ENCODE measurements at places on chromosomes 12 and 14.

GRCh38 chr14:100049220-100049619, 16.0 kb upstream of the EVL start:
- peak; percentile 86 for DNase-seq

GRCh38 chr12:64616201-64616600, 5.9 kb downstream of the RASSF3 start:
- no peak for DNase-seq

DNA sequence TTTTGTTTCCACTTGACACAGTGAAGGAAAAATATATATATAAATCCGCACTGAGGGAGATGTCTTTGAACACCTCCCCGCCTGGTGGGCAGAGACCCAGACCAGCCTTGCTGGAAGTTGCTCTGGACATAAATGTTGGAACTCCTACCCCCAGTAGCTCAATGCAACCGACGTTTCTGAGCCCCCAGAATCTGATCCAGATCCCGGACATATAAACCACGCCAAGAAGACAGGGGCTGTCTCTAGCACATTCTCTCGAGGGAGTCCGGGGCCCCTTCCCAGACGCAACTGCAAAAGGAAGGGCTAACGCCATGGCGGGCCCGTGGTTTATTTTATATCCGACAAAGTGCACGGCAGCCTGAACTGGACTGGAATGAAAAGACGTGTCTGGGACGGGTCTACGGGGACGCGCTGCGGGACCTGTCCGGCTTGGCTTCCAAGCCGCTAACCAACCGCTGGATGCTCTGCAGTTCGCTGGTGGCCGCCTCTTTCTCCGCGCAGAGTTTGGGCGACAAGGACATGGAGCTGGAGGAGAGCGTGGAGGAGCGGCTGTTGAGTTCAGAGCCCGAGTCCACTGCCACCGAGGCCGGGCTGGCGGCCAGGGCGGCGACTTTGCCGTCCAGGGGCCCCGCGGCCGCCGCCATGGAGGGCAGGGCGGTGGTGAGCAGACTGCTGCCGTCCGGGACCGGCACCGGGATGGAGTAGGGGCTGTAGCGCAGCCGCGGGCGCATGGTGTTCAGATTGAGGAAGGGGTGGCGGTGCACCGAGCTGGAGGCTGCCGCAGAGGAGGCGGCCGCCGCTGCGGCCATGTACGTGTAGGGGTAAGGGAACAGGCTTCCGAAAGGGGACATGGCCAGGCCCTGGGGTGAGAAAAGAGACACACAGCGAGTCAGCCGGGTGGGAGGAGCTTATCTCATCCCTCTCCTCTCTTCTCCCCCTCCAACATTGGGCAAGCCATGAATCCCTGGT, 12.2 kb downstream of the TBX3 start:
- no peak for DNase-seq

DNA sequence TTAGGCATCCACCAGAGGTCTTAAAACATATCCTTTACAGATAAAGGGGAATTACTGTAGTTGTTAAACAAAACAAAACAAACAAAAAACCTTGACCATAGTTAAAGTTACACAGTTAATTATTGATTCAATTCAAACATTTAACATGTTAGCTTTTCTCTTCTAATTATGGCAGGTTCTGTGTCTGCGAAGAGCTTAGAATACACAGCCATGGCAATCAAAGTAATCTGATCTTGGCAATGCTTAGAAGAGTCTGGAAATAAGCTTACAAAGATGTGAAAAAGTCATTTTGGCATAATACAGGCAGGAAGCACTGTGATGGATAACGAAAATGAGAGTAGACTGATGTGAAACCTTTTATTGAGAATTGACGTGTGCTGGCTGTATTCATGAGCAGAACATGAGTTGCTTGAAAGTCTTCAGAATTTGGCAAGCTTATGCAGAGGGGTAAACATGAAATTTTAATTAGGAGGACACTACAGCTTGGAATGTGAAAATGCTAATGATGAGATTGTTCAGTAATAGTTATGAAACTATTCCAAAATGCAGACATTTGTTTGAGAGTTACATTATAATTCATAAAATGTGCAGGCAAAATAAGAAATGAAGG, 629.6 kb downstream of the FSCB start:
- DNase-seq, result no peak

- no peak for DNase-seq
Observed at GRCh38 chr12:57058454-57058853, 8.5 kb upstream of the MYO1A start.

DNA sequence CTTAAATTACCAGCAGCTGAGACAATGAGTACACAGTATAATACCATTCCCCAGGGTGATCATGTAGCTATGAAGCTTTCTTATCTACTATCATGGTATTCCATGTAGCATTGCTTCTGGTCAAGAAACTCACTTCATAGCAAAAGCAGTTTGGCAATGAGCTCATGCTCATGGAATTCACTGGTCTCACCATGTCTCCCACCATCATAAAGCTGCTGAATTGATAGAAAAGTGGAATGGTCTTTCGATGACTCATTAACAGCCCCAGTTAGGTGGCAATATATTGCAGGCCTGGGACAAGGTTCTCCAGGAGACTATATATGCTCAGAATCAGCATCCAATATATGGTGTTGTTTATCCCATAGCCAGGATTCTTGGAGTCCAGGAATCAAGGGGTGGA, 553.7 kb downstream of the FOXG1 start:
- DNase-seq, result no peak

- DNase-seq, result peak; percentile 75
Observed at GRCh38 chr12:29238822-29239291, 89.8 kb downstream of the FAR2 start.

GRCh38 chr12:128947209-128947608, 93.9 kb downstream of the GLT1D1 start:
- no peak for DNase-seq

DNA sequence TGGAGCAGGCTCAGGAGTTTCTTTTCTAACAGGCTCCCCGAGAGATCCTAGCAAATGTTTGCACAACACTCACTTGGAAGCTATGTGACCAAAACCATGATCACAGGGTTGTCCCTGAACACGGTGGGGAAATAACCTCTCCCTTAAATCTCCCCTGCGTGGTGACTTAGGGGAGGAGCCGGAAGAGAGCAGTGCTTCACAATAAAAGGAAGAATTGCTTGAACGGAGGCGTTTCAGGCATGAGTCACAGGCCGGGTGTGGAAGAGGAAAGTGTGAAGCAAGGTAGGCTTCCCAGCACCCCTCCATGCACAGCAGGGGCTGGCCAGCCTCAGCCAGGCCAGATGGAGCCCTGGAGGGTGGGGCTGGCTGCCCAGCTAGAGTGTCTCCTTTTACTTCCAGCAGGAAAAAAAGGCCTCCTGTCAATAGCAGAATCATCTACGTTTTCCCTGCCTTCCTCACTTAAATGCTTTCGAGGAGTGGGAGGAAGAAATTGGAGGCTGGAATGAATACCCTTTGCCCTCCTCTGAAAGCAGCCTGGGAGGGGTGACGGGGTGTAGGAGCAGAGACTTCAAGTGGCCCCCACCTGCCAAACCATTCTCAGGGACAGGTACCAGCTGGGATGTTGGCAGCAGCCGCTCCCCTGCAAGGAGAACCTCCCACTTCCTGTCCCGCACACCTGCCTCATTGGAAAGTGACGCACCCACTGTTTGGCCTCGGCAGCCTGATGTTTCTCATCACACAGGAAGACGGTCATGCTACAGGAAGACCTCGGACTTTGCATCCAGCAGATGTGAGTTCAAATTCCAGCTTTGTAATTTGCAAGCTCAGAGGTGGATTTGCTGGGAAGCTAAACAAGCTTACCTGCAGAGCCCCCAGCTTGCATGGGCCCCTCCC, 30.1 kb upstream of the PPP2R5C start:
- peak; percentile 69 for DNase-seq

GRCh38 chr14:99644723-99645544, at the start of gene HHIPL1:
Gene HHIPL1, plus strand, starts transcription at chr14:99645129. Its CDS starts 79 bp downstream, at chr14:99645208.
- DNase-seq, result peak; percentile 17

GRCh38 chr12:6752167-6752920, 597 bp downstream of the MLF2 start:
- peak; percentile 60 for DNase-seq

DNA sequence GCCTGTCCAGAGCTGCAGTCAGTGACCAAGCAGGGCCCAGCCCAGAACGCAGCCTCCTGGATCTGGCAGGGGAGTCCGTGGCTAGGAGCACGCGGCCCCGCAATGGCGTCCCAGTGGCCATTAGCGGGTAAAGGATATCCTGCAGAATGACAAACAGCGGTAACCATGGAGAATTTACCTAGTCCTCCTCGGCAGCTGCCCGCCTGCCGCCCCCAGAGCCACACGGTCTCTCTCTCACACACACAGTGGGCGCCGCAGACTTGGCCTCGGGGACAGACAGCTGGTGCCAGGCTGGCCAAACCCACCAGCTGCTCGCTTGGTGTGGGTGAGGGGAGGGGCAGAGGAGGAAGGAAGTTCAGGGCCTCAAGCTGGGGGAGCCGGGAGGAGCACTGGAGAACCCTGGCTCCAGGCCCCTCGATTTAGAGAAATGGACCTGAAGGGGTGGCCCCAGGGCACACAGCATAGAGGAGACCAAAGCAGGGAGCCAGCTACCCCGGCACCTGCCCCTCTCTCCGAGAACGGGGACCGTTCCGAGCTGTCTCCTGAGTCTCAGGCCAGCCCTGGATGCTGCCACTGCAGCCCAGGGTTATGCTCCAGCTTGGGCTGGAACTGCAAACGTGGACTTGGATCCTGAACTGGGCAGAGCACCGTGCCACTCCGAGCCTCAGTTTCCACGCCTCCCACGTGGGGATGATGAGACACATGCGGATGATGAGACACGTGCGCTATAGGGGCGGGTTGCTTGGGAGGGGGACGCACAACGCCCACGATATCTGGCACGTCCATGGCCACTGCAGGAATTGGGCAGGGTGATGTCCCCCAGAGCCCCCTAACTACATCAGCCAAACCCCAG, 3.4 kb downstream of the CDK2AP1 start:
- DNase-seq, result no peak

- DNase-seq, result no peak
Observed at GRCh38 chr12:31742891-31743290, 14.1 kb upstream of the AMN1 start.

DNA sequence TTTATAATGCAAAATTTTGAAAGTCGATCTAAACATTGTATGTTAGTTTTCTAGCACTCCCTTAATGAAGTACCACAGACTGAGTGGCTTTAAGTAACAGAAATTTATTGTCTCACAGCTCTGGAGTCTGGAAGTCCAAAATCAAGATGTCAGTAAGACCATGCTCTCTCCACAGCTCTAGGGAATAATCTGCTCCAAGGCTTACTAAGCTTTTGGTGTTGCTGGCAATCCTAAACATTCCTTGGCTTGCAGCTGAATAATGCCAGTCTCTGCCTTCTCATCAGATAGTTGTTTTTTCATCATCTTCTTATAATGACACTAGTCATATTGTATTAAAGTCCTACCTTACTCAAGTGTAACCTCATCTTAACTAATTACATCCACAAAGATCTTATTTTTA, 102.2 kb downstream of the RASSF9 start:
- DNase-seq, result peak; percentile 50

GRCh38 chr12:132386926-132387497, 57.6 kb upstream of the GALNT9 start:
- no peak for DNase-seq

- peak; percentile 81 for DNase-seq
Observed at GRCh38 chr12:98464190-98464589, 51.2 kb upstream of the TMPO start.

GRCh38 chr12:115763376-115763775, 514.1 kb downstream of the MED13L start:
- peak; percentile 44 for DNase-seq

DNA sequence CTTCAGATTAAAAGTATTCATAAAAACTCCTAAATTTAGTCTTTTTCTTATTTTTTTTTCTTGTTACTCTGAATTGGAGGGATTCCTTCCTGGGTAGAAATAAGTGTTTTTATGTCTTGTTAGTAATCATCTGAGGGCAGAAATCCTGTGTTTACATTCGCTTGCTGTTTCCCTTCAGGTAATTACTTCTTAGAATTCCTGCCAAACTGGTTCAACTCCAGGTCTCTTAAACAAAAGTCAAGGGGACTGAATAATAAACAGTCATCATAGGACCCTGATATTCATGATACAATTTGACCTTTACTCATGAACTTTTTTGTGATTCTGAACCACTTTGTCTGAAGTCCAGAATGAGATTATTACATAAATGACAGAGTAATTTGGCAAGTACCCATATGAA, 843.9 kb downstream of the FLRT2 start:
- no peak for DNase-seq

- peak; percentile 99 for DNase-seq
Observed at GRCh38 chr12:93785249-93786010, 108.3 kb downstream of the CRADD start.

GRCh38 chr12:121504505-121504904, 76.3 kb downstream of the KDM2B start:
- DNase-seq, result no peak

GRCh38 chr12:73076760-73077159, 804.6 kb downstream of the TRHDE start:
- no peak for DNase-seq

- peak; percentile 35 for DNase-seq
Observed at GRCh38 chr14:103679351-103679750, 35.9 kb downstream of the XRCC3 start.

DNA sequence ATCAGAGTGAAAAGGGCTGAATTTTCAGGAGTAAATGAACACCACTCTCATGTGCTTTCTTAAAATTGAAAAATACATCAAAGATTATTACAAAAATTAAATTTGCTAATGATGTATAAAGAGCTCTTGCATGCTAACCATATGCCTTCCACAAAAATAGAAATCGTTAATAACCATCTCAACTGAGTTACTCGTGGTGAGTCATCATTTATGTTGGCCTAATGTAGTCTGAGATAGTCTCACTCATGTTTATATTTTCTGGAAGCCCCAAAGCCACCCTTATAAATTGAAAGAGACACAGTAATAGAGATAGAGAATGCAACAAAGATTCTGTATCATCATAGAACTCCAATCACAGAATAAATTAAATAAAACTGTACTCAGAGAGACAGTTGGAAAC, 131.2 kb downstream of the KCNH5 start:
- DNase-seq, result peak; percentile 72

- DNase-seq, result peak; percentile 93
Observed at GRCh38 chr14:23153851-23154796, 29.3 kb downstream of the SLC7A8 start.

- DNase-seq, result no peak
Observed at GRCh38 chr12:46360370-46360769, 12.2 kb downstream of the SLC38A2 start.

DNA sequence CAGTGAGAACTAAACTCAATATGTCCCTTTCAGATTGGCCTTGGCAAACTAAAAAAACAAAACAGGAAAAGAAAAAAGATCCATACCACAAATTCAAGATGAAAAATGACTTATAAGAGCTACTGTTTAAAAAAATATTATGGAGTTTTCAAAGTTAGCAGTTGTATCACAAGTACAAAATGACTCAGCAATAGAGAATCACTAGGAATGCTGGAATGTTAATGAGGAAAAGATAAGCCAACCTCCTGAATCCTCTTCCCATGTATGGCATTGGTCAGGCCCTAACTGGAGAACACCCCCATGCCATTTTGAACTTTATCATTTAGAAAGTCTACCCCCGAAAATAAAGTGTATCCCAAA, 62.2 kb downstream of the PPP1R36 start:
- DNase-seq, result peak; percentile 56

All from fibroblast of mammary gland (primary cell).